CD4-positive, CD25-positive, alpha-beta regulatory T cell (primary cell): ENCODE measurements at places on chromosomes 13 and 19. TPM values are rescaled to one million over a fixed set of nuclear protein-coding genes. Genes with fewer than 3 reads are reported as not detected.

- H3K27me3 ChIP-seq = no peaks in the 10 kb centered on the region
- peak overlapping the region; percentile 38 for H3K4me3 ChIP-seq
- peaks cover 49% of the 10 kb centered on the region for H3K36me3 ChIP-seq
- no peak overlapping the region for H3K27ac ChIP-seq
- H3K4me1 ChIP-seq = no peaks in the 10 kb centered on the region
- DNase-seq = peak; percentile 24
Observed at GRCh38 chr19:44476559-44477408, 23.5 kb downstream of the ZNF180 start.

DNA sequence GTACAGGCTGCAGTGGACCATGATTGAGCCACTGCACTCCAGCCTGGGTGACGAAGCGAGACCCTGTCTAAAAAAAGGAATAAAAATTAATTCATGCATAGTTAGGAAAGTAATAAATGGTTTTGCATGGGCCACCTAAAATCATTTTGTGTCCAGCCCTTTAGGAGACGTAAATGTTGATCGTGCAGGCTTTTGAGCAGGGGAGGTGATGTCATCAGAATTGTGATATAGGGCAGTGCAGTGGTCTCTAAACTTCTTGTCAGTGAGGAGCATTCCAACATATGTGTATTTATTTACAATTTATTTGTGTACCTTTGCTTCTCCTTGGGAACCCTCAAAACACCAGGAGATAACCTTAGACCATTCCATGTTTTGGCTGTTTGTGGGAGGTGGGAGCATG is 3.0 kb downstream of the SMARCA4 start:
- no peaks in the 10 kb centered on the region for H3K36me3 ChIP-seq
- no peak overlapping the region for H3K4me3 ChIP-seq
- DNase-seq = no peak
- H3K27me3 ChIP-seq = no peaks in the 10 kb centered on the region
- H3K27ac ChIP-seq = peak overlapping the region; percentile 62

GRCh38 chr19:13981467-13981866 is 24.7 kb downstream of the RFX1 start:
- H3K4me1 ChIP-seq = peaks cover 61% of the 10 kb centered on the region
- no peak overlapping the region for H3K4me3 ChIP-seq
- DNase-seq = no peak
- no peak overlapping the region for H3K27ac ChIP-seq
- no peaks in the 10 kb centered on the region for H3K27me3 ChIP-seq

DNA sequence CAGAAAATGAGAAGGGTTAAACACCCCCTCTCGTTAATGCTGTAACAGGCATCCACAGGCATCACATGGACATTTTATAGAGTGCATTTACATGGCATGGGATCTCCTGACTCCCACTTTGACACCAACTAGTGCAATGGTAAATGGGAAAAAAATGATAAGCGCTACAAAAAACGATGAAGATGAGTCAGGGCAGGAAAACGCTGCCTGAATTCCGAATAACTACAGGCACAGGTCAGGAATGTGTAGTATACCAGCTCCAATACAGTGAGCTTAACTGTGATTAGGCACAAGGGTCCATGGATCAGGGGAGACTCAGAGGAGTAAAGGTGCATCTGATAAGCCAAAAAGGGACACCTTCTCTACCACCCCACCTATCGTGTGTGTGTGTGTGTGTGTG is 223.6 kb downstream of the FOXO1 start:
- no peaks in the 10 kb centered on the region for H3K36me3 ChIP-seq
- H3K4me3 ChIP-seq = no peak overlapping the region
- DNase-seq = no peak
- H3K27me3 ChIP-seq = no peaks in the 10 kb centered on the region
- H3K27ac ChIP-seq = no peak overlapping the region
- H3K4me1 ChIP-seq = peaks cover 18% of the 10 kb centered on the region

DNA sequence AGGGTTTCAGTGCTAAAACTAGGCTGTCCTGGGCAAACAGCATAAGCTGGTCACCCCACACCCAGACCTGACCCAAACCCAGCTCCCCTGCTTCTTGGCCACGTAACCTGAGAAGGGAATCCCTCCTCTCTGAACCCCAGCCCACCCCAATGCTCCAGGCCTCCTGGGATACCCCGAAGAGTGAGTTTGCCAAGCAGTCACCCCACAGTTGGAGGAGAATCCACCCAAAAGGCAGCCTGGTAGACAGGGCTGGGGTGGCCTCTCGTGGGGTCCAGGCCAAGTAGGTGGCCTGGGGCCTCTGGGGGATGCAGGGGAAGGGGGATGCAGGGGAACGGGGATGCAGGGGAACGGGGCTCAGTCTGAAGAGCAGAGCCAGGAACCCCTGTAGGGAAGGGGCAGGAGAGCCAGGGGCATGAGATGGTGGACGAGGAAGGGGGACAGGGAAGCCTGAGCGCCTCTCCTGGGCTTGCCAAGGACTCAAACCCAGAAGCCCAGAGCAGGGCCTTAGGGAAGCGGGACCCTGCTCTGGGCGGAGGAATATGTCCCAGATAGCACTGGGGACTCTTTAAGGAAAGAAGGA is 2.8 kb downstream of the PPP1R12C start:
- H3K27ac ChIP-seq = no peak overlapping the region
- DNase-seq = no peak
- H3K4me1 ChIP-seq = peaks cover 37% of the 10 kb centered on the region
- H3K36me3 ChIP-seq = peaks cover 17% of the 10 kb centered on the region

DNA sequence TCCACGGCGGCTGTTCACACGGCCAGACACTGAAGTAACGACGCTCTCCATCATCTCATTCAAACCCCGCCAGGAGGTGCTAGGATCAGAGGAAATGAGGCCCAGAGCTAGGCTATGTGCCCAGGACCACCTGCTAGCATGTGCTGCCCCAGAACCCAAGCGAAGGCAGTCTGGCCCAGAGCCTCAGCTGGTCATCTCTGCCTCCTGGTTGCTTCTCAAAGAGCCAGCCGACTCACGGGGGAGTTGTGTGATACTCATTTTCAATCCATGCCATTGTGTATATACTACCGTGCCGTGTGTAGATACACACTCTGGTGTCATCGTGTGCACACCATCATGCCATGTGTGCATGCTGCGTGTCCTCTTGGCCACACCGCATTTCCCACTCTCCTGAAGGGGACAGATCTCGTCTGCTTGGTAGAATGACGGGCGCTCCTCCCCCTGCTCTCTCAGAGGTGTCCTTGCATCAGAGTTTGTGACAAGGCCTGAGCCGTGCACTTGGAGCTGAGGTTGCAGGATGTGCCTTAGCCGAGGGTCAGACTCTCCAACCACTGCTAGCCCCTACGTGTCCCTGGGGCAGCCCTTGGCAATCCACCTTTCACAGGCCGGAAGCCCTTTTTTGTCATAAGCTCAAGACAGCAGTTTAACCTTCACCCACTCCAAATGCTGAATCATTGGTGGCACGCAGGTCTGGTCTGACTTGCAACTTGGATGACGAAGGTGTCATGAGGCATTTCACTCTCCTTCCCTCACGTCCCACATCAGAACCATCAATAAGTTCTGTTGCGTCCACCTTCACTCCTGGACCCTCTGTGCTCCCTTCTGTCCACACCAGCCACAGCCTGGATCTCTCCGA is 130.4 kb downstream of the CRYL1 start:
- H3K27me3 ChIP-seq = no peaks in the 10 kb centered on the region
- H3K4me1 ChIP-seq = no peaks in the 10 kb centered on the region
- no peak overlapping the region for H3K27ac ChIP-seq
- H3K4me3 ChIP-seq = no peak overlapping the region
- no peak for DNase-seq

Gene CYP4F12
- polyA plus RNA-seq = not detected
